ENCODE measurements at places on chromosomes 1 and 21.
A peak's percentile ranks its signal among the peaks of the same experiment; 100 is the strongest.

DNA sequence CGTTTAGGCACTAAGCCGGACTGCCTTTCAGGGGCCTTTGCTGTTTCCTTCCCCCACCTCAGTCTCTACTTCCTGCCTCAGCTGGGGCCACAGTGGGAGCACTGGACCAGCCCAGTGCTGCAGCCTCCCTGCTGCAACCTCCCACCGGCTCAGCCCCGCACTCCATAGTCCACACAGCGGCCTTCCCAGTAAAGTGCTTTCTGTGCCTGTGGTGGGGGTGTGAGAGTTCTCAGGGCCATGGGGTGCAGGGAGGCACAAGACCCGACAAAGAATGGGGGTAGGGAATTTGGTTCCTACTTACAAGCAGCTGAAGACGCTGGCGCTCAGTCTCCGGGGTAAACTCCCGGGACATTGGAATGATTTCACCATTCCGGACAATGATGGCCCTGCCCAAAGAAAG, 3.5 kb downstream of the PPM1J start:
- DNase-seq, result no peak

GRCh38 chr1:180270530-180271271, 40.6 kb downstream of the LHX4 start:
- no peak for DNase-seq

DNA sequence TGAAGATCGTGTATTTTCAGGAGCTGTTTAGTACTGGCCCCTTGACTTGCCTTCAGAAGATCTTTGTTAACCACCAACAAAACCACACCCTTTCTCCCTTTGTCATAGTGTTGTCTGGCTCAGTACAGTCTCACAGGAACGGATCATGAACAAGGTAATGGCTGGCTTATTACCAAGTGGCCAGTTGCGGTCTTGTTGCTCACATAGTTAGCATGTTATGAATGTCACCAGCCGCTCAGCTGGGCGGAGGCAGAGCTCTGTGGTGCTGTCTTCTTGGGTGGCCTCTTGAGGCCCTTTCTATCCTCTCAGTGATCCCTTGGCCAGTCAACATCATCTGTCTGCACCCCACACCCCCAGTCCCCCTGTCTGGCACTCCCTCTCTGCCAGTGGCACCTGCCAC, 21.4 kb downstream of the CNIH3 start:
- DNase-seq, result no peak

DNA sequence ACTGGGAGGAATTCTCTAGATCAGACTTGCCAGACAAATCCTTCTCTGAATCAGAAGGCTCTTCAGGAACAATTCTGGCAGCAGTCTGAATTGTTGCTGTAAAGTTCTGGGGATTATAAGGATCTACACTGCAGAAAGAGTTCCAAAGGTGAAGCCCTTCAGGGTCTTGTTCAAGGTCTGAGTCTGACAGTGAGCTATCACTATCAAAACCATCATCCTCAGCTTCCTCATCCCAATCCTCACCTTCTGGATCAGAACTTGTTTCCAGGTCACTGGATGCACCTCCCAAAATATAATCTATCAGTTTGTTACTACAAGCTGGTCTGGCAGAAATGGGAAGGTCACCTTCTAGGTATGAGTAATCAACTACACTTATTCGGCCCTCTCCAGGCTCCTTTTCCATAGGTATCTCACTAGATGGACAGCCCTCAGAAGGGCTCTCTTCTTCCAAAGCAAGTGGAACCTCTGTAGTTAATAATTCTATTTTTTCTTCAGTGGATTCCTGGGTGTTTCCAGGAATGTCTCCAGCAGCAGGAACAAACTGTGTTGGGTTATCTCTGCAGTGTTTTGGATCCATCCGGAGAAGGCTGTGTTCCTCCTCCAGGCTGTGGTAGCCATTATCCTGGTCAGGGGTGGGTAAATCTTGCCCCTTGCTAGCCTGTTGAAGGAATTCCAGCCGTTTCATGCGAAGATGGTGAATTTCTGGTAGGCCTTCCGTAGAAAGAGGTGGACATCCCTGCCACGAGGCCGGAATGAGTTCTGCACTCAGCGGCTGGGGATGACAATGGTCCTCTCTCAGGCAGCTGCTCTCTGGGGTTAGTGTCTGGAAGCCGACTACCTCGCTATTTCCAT, 1.6 kb downstream of the PPP1R15B start:
- DNase-seq, result no peak

GRCh38 chr1:11908095-11908675, 18.0 kb downstream of the KIAA2013 start:
- DNase-seq, result peak; percentile 83

DNA sequence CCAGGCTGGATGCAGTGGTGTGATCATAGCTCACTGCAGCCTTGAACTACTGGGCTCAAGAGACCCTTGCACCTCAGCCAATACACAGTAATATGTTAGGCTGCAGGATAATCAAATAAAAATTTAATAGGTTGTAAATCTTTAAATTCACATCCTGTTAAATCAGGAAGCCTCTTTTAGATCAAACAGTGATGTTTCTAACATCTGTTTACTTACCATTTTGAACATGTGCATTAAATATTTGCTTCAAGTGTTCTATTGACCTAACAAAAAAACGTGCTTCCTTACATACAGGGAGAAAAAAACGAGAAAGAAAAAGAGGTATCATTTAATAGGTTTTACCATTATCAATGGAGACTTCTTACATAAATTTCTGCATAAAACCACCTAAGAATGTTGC, 70.6 kb downstream of the IARS2 start:
- DNase-seq, result no peak

DNA sequence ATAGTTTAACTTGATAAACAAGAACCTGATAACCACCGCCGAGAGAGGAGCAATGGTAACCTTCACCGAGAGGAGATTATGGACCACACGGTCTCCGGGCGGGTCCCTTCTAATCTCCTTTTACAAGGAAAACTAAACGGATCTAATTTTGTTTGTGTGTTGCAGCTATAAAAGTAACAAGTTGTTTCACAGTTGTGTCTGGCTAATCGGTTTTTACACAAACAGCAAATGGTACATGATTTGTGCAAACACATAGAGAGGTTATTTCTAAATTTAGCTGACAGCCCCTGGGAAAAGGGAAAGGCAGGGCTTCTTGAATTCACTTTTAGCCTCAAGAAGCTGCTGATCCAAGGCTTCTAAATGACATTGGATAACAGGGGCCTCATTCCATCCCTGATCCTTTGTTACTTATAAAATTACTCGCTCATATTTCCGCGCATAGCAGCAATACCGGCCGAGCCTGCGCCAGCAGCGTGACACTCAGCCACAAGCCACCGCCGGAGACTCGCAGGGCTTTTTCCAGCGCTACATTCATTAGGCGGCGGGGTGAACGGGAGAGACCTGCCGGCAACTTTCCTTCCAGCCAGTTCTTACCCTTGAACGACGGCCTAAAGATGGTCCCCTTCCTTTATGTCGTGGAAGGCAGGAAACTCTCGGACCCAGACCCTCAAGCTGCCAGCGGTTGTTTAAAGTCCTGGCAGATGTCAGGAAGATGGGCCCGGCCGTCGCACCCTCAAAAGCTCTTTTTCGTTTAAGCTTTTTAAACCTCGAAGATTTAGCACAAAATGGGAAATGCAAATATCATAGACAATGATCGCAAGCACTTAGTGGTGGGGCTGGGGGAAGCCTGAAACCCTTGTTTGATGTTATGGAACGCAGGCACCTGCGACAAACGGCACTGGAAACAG, 4.4 kb downstream of the FOXD3 start:
- DNase-seq, result no peak

GRCh38 chr1:32388641-32389040, 5.6 kb downstream of the BSDC1 start:
- DNase-seq, result no peak

- DNase-seq, result no peak
These were observed 20.7 kb downstream of the PHC2 start for GRCh38 chr1:33410091-33410701.

DNA sequence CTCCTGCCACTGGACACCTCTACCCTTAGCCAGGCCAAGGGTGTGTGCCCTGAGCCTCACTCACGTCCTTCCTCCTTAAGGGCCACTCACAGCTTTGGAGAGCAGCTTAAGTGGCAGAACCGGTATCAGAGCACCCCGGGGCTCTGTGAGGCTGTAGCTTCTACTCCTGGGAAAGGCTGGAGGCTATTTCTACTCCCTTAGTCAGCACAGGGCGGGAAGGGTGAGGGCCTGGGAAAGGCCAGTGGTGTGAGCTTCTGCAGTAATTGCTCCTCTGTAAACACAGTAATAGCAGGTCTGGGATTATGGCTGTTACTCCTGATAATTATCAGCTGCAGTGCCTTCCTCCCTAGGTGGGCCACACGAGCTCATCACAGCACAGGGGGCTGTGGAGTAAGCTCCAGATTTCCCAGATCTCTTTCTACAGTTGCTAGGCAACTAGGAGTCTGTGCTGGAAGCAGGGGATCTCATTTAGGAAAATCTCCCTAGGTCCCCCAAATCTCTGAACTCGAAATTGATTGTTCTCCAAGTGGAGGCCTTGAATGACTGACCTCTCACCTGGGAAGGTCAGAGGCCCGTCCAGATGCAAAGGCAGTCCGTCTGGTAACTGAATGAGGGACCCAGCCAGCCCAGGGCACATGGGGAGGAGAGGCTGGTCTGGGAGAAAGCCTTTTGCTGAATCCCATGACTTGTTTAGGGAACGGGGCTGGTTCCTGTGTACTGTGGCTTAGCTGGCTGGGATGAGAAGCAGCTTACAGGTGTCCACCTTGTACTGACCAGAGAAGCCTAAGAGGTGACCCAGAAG, 29.3 kb downstream of the IER5 start:
- no peak for DNase-seq

GRCh38 chr1:228303596-228303995, 95.8 kb downstream of the OBSCN start:
- DNase-seq, result no peak

GRCh38 chr1:205287767-205288559, 33.6 kb downstream of the NUAK2 start:
- DNase-seq, result peak; percentile 89

GRCh38 chr1:44572572-44572879, 101.8 kb downstream of the TMEM53 start:
- DNase-seq, result no peak

- DNase-seq, result no peak
These were observed 73.3 kb downstream of the MRPL37 start for GRCh38 chr1:54273092-54273794.

GRCh38 chr1:40637470-40638007, 27.9 kb downstream of the RIMS3 start:
- DNase-seq, result no peak

GRCh38 chr1:207646944-207647579, 2.1 kb downstream of the CR1L start:
- no peak for DNase-seq

DNA sequence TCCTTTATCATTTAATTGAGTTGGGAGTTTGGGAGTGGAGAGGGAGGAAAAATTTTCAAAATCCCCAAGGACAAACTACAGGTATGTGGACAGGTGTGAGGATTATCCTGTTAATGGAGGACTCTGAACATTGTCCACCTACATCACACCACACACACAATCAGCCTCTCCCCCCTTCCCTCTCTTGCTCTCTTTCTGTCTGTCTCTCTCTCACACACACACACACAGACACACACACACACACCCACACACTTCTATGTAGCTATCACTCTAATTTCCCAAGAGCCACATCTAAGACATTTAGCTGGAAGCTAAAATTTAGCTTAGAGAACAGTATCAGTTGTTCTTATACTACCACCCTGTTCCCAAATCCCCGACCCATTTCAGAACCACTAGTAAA, 1.5 kb downstream of the S100A8 start:
- DNase-seq, result no peak

GRCh38 chr1:174297351-174297750, 138.0 kb downstream of the RABGAP1L start:
- DNase-seq, result no peak

GRCh38 chr21:37804001-37804400, 112.3 kb downstream of the KCNJ6 start:
- DNase-seq, result no peak

DNA sequence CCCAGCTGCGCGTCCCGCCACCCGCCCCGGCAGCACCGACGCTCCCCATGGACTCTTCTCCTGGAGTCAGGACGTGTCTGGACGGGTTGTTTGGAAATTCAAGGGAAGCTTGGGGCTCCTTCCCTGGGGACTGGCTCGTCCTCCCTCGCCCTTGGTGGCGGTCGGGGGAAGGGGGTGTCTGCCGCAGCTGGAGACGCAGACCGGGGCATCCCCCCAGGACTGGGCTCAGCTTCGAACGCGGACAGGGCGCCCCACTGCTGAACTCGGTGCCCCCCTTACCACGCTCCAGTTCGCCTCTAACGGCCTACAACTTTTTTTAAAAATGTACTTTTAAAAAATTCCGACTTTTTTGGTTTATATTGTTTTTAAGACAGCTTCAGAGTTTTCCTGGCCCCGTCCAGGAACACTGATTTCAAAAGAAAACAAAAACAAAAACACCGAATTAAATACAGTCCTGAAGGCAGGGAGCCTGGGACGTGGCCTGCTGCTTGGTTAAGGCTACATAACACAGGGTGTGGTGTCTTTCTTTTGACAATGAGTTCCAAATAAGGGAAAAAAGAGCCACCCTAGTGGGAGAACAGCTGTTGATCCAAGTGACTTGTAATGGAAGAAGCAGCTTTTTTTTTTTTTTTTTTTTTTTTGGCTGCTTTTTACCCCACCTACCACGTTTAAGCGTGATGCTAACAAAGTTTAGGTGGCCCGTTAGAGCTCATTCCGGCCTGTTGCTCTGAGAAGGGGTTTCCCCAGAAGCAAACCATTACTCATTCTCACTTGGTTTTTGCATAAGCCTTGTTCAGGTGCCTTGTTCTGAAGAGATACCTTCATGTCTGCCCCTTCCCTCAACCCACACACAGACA, 862 bp upstream of the DIPK1A start:
- peak; percentile 86 for DNase-seq

DNA sequence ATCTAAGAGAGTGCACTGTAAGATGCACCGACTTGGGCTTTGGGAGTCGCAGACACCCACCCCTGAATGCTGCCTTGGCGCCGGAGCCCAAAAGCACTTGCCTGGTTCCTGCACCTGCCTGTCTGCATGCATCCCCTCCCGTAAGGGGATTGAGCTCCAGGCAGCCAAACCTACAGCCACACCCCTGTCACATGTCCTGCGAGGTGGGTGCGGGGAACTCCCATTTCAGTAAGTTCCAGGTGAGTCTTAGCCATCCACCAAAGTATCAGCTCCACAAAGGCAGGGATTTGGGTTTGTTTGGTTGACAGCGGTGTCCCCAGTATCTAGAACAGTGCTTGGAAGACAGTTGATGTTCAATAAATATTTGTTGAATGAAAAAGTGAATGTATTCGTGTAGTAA, 31.5 kb upstream of the MAP10 start:
- no peak for DNase-seq

DNA sequence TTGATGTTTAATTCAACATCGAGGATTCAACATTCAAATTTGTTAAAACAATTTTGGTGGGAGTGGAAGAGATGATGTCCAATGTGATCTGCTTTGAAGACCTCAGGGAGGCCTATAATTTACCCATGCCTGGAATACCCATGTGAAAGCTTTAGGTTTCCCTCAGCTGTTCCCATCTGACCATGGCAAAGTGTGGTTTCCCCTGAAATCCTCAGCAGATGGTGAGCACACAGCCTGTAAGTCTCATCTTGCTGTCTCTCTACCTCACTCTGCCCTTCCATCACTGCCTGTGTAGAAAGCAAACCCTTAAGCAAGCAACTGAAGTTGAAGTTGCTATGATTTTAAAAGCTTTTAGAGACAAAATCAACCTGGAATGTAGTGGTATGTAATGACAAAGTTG, 80.1 kb upstream of the ATF3 start:
- DNase-seq, result no peak

All from CD4-positive, alpha-beta T cell treated with Interleukin-1 beta for 1 hour (primary cell).